ENCODE measurements at places on chromosomes 12 and 14.

DNA sequence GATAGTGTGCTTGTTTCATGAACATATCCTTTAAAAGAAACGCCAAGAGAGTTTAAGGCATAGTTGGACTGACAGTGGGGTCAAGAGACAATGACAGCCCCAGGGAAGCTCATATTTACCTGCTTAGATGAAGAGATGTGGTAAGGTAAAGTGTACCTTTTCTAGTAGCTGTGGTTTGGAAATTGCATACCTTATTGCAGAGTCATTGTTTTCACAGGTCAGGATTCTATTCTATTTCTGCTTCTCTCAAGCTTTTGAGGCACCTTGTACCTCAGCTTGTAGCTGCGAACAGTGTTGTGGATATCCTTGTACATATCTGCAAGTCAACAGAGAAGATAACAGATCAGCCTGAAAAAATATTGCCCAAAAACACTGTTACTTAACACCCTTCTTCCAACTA is 47.7 kb downstream of the ATP6V1D start:
- DNase-seq = no peak

DNA sequence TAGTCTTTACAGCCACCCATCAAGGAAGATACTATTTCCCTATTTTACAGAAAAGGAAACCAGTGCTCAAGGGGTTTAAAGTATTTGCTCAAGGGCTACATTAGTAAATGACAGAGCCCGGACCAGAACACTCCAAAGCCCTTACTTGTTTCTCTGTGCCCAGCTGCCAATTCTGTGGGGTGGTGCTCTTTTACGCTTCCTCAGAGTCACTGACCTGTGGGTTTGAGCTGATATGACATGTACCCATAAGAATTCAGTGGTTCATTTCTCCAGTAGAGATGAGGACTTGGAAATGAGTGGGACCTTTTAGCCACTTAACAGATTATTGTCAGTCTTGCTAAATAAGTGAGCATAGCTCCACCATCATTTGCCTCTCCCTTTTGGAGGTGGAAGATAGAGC is 37.4 kb upstream of the NKX2-8 start:
- DNase-seq = no peak

DNA sequence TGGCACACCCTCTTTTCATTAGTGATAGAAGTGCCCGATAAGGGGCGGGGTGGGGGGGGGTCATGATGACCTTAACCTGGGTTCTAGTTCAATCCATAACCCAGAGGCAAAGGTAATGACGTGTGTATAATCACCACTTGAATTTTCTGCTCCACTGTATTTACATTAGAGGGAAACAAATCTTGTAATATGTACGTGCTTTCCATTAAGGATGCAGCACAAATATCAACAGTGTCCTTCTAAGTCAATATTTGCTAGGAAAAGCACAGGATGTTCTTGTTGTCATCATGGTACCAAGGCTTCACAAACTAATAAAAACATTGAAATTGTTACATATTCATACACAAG is 121.2 kb upstream of the SLC38A2 start:
- no peak for DNase-seq

GRCh38 chr12:77696183-77696582 is 134.5 kb upstream of the NAV3 start:
- DNase-seq = no peak

DNA sequence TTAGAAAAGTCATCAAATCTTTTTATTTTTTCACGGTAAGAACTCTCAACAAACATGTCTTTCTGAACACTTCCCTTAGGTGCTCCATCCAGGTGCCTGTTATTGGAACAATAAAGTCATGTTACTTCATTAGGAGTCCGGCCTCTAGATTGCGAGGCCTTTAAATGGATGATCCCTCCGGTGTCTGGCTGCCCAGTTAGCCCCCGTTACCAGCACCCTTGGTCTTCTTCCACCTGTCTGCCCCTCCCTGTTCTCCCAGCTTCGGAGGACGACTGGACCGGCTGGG is 593 bp upstream of the PA2G4 start:
- DNase-seq = no peak

GRCh38 chr12:19643635-19644034 is 204.3 kb downstream of the AEBP2 start:
- no peak for DNase-seq

- no peak for DNase-seq
Observed at GRCh38 chr14:100558966-100559365, 28.3 kb downstream of the BEGAIN start.

GRCh38 chr12:8668441-8668840 is 5.8 kb upstream of the MFAP5 start:
- no peak for DNase-seq

DNA sequence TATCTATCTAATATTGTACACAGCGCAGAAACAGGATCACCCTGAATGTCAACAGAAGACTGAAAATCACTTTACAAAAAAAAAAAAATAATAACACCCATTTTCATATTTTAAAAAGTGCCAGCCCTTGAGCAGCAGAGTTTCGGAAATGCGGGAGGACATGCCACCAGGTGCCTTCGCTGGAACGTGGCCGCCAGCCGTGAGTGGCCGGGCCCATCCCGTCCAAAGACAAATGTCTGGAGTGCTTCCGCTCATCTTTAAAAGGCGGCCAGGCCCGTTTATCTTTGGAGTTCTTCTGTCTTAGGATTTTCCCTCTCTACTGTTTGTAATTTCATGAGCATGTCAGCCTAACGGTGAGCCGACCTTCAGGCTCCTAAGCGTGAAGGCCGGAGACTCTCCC is 43.5 kb downstream of the LRTM2 start:
- DNase-seq = no peak

GRCh38 chr14:85451421-85451820 is 78.5 kb upstream of the FLRT2 start:
- no peak for DNase-seq

- DNase-seq = no peak
Observed at GRCh38 chr12:111842556-111843396, 748 bp downstream of the MAPKAPK5 start.

DNA sequence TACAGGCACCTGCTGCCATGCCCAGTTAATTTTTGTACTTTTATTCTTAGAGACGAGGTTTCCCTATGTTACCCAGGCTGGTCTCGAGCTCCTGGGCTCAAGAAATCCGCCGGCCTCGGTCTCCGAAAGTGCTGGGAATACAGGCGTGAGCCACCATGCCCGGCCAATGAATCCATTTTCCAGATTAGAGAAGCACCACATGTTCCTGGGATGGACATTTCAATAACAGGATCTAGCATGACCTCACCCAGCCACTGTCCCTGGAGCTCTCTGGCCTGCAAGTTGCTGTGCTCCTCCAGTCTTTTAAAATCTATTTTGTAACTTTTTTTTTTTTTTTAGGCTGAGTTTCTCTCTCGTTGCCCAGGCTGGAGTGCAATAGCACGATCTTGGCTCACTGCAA is 2.2 kb downstream of the GPR132 start:
- DNase-seq = no peak

GRCh38 chr12:116969615-116970585 is 59.1 kb downstream of the FBXW8 start:
- no peak for DNase-seq

GRCh38 chr12:6314776-6315175 is 4.3 kb downstream of the PLEKHG6 start:
- no peak for DNase-seq

DNA sequence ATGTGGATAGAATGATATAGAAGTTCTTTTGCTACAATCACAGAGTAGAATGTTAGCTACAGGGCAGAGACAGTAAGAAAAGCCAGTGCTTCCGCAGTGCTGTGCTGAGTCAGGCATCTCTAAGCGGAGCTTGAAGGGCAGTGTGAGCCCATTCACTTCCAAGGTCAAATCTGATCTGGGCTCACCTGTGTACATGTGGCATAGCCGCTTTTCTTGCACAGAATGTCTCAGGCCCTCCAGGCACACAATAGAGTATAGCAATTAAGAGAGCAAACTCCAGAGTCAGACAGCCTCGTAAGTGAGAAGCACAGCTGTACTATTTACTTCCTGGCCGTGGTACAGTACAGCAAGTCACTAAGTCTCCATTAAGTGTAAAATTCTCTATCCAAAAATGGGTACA is 26.8 kb downstream of the CORO1C start:
- DNase-seq = no peak

DNA sequence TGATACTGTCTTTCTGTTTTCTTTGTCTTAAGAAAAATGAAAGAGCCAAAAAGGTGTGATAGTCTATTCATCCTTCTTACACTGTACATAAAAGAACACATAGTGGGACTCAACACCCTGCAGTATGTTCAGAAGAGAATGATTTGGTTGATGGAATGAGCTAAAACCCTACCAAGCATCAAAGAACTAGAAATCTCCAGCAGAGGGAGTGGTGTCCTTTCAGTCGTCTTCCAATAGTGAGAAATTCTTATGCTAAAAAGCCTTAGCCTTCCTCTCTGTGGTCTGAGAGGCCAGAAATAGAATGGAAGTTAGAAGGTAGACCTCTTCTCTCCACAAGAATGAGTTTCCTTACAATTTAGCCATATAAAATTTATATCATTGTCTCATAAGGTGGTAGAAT is 393.4 kb upstream of the SEL1L start:
- no peak for DNase-seq
